AG10803 (cell line): ENCODE measurements at places on chromosomes 2 and 18.

GRCh38 chr2:10285556-10286198 lies 17.0 kb upstream of the HPCAL1 start:
- DNase-seq: peak; percentile 63

DNA sequence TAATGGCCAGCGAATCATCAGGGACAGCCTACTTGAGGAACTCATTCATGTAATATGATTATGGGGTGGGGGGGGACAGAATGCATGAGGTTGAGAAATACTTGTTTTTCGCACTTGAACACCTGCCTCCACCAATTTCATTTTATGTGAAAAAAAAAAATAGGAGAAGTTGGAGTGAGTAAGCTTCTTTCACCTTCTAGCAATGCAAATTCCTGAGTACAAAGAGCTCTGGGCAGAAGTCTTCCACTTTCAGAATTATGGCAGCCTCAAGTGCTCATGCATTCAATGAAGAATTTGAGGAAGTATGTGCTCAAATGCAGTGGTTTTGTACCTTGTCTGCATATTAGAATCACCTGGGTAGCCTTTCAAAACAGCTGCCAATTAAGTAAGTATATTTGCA lies 40.1 kb upstream of the GPD2 start:
- DNase-seq: no peak

- DNase-seq: peak; percentile 86
These were observed at the start of gene ITPRID2 for GRCh38 chr2:181891258-181891965. Gene ITPRID2 (plus strand): TSS chr2:181891730. CDS start chr2:181892067, 337 bp downstream.

GRCh38 chr2:209840434-209840833 lies 68.8 kb downstream of the UNC80 start:
- no peak for DNase-seq

GRCh38 chr2:74297391-74297790 lies 45.8 kb downstream of the SLC4A5 start:
- DNase-seq: no peak

- DNase-seq: peak; percentile 7
These were observed 171.8 kb downstream of the ICOS start for GRCh38 chr2:204108330-204108751.

DNA sequence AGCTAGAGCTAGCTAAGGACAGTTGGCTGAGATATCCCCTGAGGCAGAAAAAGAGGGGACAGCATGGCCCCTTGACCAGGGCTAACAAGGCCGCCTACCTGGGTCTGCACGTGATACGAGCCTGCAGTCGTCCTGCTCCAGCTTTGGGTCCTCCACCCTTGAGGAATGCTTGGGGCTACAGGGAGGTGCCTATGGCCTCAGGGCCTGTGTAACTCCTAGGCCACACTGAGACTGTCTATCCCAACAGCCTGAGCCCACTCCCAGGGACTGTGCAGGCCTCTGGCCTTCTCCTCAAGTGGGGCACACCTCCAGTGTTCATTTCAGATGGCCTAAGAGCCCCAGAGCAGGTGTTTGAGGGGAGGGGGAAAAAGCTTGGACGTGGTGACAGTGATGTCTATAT lies 136.7 kb upstream of the SATB2 start:
- no peak for DNase-seq

GRCh38 chr2:16404551-16405300 lies 260.9 kb downstream of the CYRIA start:
- DNase-seq: no peak

DNA sequence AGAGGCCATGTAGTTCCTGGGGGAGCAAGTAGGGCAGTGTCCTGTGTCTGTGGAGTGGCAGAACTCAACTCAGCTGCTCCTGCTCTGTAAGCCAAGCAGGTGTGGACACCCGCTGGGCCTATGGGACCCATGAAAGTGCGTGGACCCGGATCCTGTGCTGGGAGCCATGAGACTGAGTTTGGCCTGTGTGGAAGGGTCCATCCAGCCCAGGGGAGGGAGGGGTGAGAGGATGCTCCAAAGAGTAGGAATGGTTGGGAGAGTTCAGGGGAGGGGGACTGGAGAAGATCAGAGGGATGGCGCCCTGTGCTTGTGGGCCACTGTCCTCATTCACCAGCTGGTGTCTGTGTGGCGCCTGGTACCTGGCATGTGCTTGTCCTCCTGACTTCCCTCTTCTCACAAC lies 226.4 kb upstream of the HS6ST1 start:
- no peak for DNase-seq

DNA sequence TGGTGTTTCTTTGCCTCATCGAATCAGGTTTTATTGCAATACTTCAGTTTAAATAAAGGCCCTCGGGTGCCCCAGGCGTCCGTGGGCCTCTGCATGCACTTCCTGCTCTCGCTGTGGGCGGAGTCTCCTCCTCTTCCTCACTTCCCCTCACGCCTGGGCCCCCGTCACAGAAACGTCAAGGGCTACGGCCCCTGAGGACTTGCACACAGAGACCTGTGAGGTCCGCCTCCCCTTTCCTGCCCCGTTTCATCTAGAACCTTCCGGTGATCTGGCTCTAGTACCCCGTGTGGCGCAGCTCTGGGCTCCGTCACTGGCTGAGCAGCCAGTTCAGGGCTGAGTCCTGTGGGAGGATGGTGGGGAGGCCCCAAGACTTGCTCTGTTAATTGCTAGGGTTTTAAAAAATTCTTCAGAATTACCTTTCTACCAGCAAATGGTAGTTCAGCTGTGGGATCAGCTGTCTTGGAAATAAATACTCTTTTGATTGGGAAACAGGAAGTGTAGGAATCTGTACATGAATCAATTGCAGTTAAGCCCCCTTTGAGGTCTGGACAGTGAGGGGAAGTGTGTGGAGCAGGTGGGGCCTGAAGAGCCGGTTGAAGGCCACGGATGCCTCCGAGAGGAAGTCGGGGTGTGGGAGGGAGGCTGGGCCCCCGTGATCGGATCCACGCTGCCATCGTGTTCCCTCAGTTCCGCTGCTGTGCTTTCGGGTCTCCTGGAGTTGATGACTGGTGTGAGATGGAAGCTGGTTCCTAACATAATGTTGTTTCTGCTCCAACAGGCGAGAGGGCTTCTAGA lies 10.2 kb downstream of the NFATC1 start:
- no peak for DNase-seq

- no peak for DNase-seq
These were observed 49.4 kb downstream of the AGAP1 start for GRCh38 chr2:235543128-235543750.

GRCh38 chr18:35116784-35117318 lies 75.6 kb downstream of the MAPRE2 start:
- DNase-seq: no peak

GRCh38 chr2:60676706-60677330 lies 79.2 kb upstream of the PAPOLG start:
- no peak for DNase-seq

DNA sequence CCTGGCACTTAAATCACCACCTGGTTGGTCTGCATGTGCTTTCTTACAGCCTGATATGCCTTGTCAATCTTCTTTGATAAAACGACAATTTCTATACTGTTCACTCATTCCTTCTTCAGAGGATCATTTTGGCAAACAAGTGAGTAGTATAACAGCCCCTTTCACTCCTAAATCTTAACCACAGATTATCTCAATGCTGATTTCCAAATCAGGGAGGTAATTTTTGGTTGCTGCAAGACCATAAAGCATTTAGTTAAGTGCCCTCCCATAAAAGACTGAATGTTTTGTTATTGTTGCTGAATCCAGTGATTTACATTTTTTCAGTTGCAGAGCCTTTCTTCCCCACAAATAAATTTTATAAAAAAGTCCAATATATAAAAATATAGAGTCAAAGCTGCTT lies 129.2 kb upstream of the CYP26B1 start:
- no peak for DNase-seq

- DNase-seq: peak; percentile 94
These were observed 43.6 kb downstream of the MCFD2 start for GRCh38 chr2:46871976-46872381.

GRCh38 chr18:62339106-62339988 lies 14.2 kb downstream of the TNFRSF11A start:
- peak; percentile 13 for DNase-seq

DNA sequence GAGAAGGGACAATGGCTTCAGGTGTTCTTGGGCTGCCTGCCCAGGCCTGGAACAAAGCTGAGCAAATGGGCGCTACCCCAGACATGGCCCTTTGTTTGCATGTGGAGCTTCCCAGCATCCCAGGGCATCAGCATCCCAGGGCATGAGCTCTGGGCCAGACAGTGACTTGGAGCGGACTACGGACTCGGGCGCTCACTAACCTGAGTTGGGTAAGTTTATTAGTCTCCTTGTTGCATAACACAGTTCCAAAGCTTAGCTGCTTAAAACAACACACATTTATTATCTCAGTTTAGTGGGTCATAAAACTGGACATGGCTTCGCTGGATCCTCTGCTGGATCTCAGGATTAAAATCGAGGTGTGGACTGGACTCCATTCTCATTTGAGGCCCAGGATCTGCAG lies 35.8 kb downstream of the MC2R start:
- DNase-seq: no peak

- peak; percentile 75 for DNase-seq
These were observed 34.6 kb downstream of the TGFBRAP1 start for GRCh38 chr2:105294844-105295481.

DNA sequence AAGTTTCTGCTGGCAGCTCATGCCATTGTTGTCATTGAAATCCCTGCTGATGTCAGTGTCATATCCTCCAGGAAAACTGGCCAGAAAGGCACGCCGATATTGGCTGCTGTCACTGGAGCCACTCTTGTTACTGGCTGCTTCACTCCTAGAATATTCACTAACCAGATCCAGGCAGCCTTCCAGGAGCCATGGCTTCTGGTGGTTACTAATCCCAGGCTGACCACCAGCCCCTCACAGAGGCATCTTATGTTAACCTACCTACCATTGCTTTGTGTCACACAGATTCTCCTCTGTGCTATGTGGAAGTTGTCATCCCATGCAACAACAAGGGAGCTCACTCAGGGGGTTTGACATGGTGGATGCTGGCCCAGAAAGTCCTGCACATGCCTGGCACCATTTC lies 27.0 kb upstream of the MTX2 start:
- DNase-seq: peak; percentile 5

- DNase-seq: peak; percentile 23
These were observed 9.9 kb downstream of the NFE2L2 start for GRCh38 chr2:177254433-177255226.

- no peak for DNase-seq
These were observed 60.4 kb downstream of the RHOB start for GRCh38 chr2:20507166-20507692.

DNA sequence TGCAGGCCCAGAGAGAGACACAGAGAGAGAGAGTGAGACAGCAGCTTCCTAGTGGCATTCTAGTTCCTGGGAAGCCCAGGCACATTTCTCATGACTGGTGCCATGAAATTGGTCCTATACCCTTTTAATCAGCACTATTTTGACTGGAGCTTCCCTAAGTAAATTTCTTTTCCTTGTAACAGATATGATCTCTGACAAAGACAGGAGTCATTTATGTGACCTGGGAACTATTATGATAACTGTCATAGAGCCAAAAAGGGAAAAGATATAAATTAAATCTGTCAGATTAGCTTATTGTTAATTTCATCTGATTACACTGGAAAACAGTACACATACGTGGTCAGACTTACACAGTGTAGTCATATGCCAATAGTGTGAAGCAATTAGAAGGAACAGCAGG lies 161.3 kb upstream of the HNRNPA3 start:
- DNase-seq: no peak

- DNase-seq: no peak
These were observed 219.6 kb upstream of the ID2 start for GRCh38 chr2:8462280-8462679.

- peak; percentile 15 for DNase-seq
These were observed 551.1 kb downstream of the TNS1 start for GRCh38 chr2:217451666-217452065.

DNA sequence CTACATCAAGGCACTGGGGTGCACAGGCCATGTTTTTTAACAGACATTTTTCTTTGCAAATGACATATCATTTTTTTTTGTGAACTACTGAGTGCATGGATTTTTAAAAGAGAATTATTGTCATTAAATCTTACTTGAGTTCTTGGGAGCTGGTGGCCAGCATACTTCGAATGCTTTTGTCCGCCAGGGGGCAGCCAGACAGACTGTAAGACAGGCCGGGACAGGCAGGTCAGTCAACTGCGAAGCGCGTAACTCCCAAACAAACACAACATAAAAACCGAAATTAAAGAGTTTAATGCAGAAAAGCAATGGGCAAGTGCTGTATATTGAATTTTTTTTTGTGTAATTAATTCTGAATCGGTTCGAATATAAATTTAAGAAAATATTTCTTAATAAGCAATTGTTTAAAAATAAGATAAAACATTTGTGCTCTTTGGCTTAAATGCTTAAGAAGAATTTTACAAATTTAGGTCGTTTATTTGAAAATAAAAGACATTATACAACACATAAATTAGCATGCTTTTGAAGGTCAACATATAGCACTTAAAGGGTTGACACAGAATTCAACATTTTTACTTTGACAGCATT lies 142.2 kb upstream of the PXDN start:
- DNase-seq: peak; percentile 64

GRCh38 chr18:78393086-78393862 lies 586.3 kb upstream of the SALL3 start:
- no peak for DNase-seq

DNA sequence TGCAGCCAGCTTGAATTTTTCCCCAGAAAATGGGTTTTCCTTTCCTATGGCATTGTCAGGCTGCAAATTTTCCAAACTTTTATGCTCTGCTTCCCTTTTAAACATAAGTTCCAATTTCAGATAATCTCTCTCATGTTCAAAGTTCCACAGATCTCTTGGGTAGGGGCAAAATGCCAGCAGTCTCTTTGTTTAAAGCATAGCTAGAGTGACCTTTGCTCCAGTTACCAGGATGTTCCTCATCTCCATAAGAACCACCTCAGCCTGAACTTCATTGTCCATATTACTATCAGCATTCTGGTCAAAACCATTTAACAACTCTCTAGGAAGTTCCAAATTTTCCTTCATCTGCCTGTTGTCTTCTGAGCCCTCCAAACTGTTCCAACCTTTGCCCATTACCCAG lies 68.3 kb downstream of the SGPP2 start:
- no peak for DNase-seq
